ENCODE measurements at places on chromosomes 4 and X. TPM values are rescaled to one million over a fixed set of nuclear protein-coding genes. Genes with fewer than 3 reads are reported as not detected.

- no peak overlapping the region for H3K4me3 ChIP-seq
- DNase-seq: no peak
- no peaks in the 10 kb centered on the region for H3K36me3 ChIP-seq
- no peaks in the 10 kb centered on the region for H3K27me3 ChIP-seq
- H3K27ac ChIP-seq: no peak overlapping the region
Measured at GRCh38 chr4:152988721-152989553, 52.8 kb downstream of the FHDC1 start.

- H3K4me3 ChIP-seq: no peak overlapping the region
- H3K27me3 ChIP-seq: no peaks in the 10 kb centered on the region
- H3K36me3 ChIP-seq: no peaks in the 10 kb centered on the region
Measured at GRCh38 chrX:110159235-110159634, 156.3 kb downstream of the TMEM164 start.

- H3K27ac ChIP-seq: no peak within 1 kb of the TSS
- no peaks in the 10 kb centered on the region for H3K4me1 ChIP-seq
- no peaks in the 10 kb centered on the region for H3K27me3 ChIP-seq
- no peak for DNase-seq
Measured at GRCh38 chrX:151563449-151563848, at the start of gene PASD1. TSS of gene PASD1 (plus strand) at chrX:151563675. CDS start at chrX:151601554, 37,879 bp downstream.

- no peak overlapping the region for H3K27ac ChIP-seq
- H3K27me3 ChIP-seq: no peaks in the 10 kb centered on the region
- H3K4me1 ChIP-seq: 0 out of 2 replicates have a peak, but pooled peaks cover 8% of the 10 kb centered on the region
- no peak overlapping the region for H3K4me3 ChIP-seq
- DNase-seq: no peak
- no peaks in the 10 kb centered on the region for H3K36me3 ChIP-seq
Measured at GRCh38 chrX:129694805-129695204, 40.0 kb upstream of the APLN start.

GRCh38 chrX:138709886-138710791, 1.4 kb downstream of the FGF13 start:
- H3K4me1 ChIP-seq: no peaks in the 10 kb centered on the region
- H3K27me3 ChIP-seq: no peaks in the 10 kb centered on the region
- H3K4me3 ChIP-seq: no peak overlapping the region
- DNase-seq: no peak
- H3K36me3 ChIP-seq: no peaks in the 10 kb centered on the region
- no peak overlapping the region for H3K27ac ChIP-seq

- no peak overlapping the region for H3K4me3 ChIP-seq
- H3K4me1 ChIP-seq: no peaks in the 10 kb centered on the region
- no peaks in the 10 kb centered on the region for H3K36me3 ChIP-seq
- DNase-seq: no peak
Measured at GRCh38 chrX:11180571-11180970, 69.4 kb downstream of the HCCS start.

- H3K4me3 ChIP-seq: no peak overlapping the region
- H3K4me1 ChIP-seq: no peaks in the 10 kb centered on the region
- no peaks in the 10 kb centered on the region for H3K36me3 ChIP-seq
- H3K27ac ChIP-seq: no peak overlapping the region
- no peak for DNase-seq
Measured at GRCh38 chr4:154464654-154465053, 26.9 kb downstream of the DCHS2 start.

DNA sequence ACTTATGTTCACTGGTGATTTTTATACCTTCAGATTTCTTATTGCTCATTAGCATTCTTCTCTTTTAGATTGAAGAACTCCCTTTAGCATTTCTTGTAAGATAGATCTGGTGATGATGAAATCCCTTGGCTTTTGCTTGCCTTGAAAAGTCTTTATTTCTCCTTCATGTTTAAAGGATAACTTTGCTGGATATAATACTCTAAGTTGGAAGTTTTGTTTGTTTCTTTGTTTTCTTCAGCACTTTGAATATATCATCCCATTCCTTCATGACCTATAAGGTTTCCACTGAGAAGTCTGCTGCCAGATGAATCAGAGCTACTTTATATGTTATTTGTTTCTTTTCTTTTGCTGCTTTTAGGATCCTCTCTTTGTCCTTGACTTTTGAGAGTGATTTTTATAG, 18.5 kb downstream of the CC2D2A start:
- H3K36me3 ChIP-seq: no peaks in the 10 kb centered on the region
- no peak for DNase-seq
- H3K27me3 ChIP-seq: no peaks in the 10 kb centered on the region

- H3K27me3 ChIP-seq: no peaks in the 10 kb centered on the region
- H3K36me3 ChIP-seq: no peaks in the 10 kb centered on the region
- no peak overlapping the region for H3K27ac ChIP-seq
- H3K4me3 ChIP-seq: no peak overlapping the region
Measured at GRCh38 chr4:99847362-99847976, 30.8 kb downstream of the DAPP1 start.

DNA sequence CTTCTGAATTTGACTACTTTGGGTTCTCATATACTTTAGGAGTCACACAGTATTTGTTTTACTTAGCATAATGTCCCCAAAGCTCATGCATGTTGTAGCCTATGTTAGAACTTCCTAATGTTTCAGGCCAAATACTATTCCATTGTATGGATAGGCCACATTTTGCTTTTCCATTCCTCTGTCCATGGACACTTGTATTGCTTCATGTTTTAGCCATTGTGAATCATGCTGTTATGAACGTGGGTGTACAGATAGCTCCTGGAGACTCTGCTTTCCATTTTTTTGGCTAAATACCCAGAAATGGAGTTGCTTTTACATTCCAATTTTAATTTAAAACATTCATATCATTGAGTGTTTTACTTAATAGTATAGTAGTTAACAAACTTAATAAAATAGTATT, 54.5 kb downstream of the HTT start:
- DNase-seq: no peak
- H3K36me3 ChIP-seq: peaks cover 2% of the 10 kb centered on the region
- no peak overlapping the region for H3K4me3 ChIP-seq
- no peak overlapping the region for H3K27ac ChIP-seq

GRCh38 chrX:107205770-107206696, at the start of the genes DNAAF6 and NUP62CL:
TSS of gene DNAAF6 (plus strand) at chrX:107206611. CDS start at chrX:107212876, 6,265 bp downstream.
TSS of gene NUP62CL (minus strand) at chrX:107206433. CDS start at chrX:107175146, 31,287 bp downstream.
- H3K27me3 ChIP-seq: no peaks in the 10 kb centered on the region
- peak within 1 kb of the TSS; percentile 62 for H3K4me3 ChIP-seq
- peak within 1 kb of the TSS; percentile 59 for H3K27ac ChIP-seq
- peak; percentile 83 for DNase-seq
- no peaks in the 10 kb centered on the region for H3K4me1 ChIP-seq
- H3K36me3 ChIP-seq: no peaks in the 10 kb centered on the region

DNA sequence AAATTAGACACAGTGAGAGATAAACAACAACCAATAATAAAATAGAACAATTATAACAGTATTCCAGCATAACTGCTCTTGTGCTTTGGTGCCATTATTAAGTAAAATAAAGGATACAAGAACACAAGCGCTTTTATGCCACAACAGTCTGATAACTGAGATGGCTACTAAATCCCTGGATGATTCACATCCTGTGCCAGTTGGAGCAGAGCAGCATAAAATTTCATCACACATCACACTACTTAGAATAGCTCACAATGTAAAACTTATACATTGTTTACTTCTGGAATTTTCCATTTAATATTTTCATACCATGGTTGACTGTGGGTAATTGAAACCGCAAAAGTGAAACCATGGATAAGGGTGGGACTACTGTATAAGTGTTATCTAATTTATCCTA, 399.9 kb upstream of the CNKSR2 start:
- H3K27ac ChIP-seq: no peak overlapping the region
- no peaks in the 10 kb centered on the region for H3K27me3 ChIP-seq

Gene HSD17B13
- 0.14 TPM for total RNA-seq

DNA sequence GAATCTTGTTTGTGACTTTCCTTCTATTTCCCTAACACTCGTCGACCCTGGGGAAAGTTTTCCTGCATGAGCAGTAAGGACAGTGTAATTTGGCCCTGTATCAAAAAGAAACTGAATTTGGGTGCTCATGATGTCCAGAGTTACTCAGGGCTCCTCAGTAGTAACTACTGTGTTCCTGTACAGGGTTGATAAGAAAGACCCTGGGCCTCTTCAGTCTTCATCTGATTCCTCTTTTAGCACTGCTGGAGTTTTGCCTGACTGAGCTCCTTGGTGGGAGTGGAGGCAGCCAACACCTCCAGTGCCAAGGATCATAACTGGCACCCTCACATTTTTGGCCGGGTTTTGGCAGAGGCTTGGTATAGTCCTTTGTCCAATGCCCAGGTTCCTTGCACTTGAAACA, 7.1 kb upstream of the AREG start:
- no peaks in the 10 kb centered on the region for H3K27me3 ChIP-seq
- H3K36me3 ChIP-seq: no peaks in the 10 kb centered on the region
- 0 out of 2 replicates have a peak, but pooled peaks cover 2% of the 10 kb centered on the region for H3K4me1 ChIP-seq
- no peak overlapping the region for H3K4me3 ChIP-seq
- H3K27ac ChIP-seq: no peak overlapping the region
- no peak for DNase-seq

Gene SPP1
- 0.77 TPM for total RNA-seq

DNA sequence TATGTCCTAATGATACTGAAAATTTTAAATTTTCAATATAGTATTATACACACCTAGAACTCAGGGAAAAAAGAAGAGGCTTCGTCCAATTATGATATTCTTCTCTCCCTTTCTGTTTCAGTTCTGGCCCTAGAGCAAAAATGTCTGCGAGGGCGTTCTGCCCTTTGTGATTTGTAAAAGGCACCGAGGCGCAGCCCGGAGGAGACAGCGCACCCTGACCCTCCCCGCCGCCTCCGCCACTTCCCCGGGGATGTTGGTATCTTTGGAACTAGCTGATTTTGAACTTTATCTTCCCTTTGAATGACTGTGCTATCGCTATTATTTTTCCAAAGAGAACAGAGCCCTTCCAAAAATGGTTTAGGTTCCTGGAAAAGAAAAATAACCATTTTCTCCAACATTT, 173.2 kb upstream of the FAM9B start:
- no peaks in the 10 kb centered on the region for H3K4me1 ChIP-seq
- H3K4me3 ChIP-seq: no peak overlapping the region
- no peaks in the 10 kb centered on the region for H3K27me3 ChIP-seq
- no peak for DNase-seq
- H3K27ac ChIP-seq: no peak overlapping the region

DNA sequence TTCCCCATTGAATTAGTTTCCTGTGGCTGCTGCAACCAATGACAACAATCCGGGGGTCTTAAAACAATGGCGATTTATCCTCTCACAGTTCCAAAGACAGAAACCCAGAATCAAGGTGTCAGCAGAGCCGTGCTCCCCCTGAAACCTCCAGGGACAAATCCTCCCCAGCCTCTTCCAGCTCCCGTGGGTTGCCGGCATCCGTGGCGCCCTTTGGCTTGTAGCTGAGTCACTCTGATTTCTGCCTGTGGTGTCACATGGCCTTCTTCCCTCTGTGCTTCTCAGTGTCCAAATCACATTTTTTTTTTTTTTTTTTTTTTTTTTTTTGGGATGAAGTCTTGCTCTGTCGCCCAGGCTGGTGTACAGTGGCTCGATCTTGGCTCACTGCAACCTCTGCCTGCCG, 64.5 kb upstream of the STX18 start:
- no peak for DNase-seq
- H3K27me3 ChIP-seq: no peaks in the 10 kb centered on the region
- peaks cover 35% of the 10 kb centered on the region for H3K4me1 ChIP-seq
- H3K27ac ChIP-seq: peak overlapping the region; percentile 18

Gene SHROOM4
- total RNA-seq: 0.09 TPM

Gene GLRA2
- not detected for total RNA-seq

Gene PF4V1
- not detected for total RNA-seq

DNA sequence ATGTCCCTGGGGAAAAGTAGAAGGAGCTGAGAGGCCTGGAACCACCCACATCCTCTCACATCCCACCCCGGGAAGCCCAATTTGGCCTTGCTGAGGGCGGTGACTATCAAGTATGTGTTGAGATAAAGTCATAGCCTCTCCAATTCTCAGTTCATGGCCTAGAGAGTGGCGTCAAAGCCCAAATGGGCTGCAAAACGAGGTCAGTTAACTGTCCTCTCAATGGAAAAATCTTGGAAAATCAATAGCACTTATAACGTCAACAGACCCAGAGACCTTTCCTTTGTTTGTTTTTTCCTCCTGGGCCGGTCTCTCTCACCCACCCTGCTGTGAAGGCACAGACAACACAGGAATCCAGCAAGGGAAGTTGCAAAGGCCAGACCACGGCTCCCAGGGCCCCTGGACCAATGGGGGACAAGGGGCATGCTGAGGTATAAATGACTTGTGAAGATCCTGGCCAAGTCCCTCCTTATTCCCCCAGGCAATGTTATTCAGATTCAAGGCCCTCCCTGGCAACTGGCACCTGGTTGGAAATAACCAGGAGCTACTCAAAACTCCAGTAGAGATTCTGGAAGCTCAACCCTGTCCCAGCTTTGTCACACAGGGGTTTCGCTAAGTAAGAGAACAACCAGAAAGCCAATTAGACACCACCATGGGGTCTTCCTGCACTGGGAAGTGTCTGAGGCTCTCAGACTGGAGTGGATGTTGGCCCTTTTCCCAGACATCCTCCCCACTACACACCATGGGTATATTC, 38.6 kb downstream of the TSC22D3 start:
- H3K4me3 ChIP-seq: no peak overlapping the region
- DNase-seq: no peak
- no peak overlapping the region for H3K27ac ChIP-seq
- H3K36me3 ChIP-seq: no peaks in the 10 kb centered on the region

DNA sequence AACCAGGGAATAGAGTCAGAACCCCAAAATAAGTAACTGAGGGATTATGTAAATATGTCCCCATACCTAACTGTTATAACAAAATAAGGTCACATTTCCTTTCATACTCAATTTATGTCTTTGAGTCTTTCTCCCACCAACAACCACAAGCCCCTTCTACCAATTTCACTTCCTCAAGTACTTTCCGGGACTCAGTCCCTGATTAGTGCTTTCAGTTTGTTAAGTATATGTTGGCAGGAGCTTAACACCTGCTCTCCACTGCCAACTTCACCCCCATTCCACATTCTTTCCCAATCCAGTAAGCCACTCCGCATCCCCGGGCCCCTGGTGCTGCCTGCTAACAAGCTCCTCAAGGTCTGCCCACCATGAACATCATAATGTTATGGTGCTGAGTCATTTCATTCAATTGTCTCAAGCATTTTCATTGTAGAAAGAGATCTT, 71.3 kb upstream of the SPRY1 start:
- no peak overlapping the region for H3K4me3 ChIP-seq
- H3K27ac ChIP-seq: no peak overlapping the region
- no peaks in the 10 kb centered on the region for H3K4me1 ChIP-seq
- H3K36me3 ChIP-seq: no peaks in the 10 kb centered on the region

Gene SNX25
- 9.3 TPM for total RNA-seq

DNA sequence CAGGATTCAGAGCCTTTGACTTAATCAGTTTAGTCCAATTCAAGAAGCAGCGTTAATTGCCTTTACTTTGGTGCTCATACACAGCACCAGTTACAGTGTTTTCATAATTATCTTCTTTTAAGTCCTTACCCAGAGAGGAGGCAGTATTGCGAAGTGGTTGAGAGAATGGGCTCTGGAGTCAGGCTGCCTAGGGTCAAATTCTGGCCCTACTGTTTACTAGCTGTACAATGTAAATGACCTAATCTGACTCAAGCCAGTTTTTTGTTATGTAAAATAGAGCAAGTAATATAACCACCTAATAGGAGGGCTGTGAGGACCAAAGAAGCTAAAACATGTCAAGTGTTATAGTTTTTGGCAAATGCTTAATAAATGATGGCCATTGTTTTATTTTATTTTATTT, 27.6 kb downstream of the WDR44 start:
- no peaks in the 10 kb centered on the region for H3K4me1 ChIP-seq
- H3K27me3 ChIP-seq: no peaks in the 10 kb centered on the region
- no peak for DNase-seq
- no peak overlapping the region for H3K27ac ChIP-seq
- H3K36me3 ChIP-seq: no peaks in the 10 kb centered on the region

Data from Caco-2 (cell line).